RPMI7951 (cell line): ENCODE measurements at places on chromosomes 5 and 9.

DNA sequence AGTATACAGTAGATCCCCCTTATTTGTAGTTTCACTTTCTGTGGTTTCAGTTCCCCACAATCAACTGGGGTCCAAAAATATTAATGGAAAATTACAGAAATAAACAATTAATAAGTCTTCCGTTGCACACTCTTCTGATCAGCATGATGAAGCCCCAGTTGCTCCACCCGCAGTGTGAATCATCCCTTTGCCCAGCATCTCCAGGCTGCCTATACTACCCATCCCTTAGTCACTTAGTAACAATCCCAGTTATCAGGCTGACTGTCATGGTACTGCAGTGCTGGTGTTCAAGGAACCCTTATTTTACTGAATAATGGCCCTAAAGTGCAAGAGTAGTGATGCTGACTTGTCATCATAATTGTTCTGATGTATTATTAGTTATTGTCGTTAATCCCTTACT is 28.9 kb downstream of the SHC3 start:
- peak; percentile 65 for DNase-seq

DNA sequence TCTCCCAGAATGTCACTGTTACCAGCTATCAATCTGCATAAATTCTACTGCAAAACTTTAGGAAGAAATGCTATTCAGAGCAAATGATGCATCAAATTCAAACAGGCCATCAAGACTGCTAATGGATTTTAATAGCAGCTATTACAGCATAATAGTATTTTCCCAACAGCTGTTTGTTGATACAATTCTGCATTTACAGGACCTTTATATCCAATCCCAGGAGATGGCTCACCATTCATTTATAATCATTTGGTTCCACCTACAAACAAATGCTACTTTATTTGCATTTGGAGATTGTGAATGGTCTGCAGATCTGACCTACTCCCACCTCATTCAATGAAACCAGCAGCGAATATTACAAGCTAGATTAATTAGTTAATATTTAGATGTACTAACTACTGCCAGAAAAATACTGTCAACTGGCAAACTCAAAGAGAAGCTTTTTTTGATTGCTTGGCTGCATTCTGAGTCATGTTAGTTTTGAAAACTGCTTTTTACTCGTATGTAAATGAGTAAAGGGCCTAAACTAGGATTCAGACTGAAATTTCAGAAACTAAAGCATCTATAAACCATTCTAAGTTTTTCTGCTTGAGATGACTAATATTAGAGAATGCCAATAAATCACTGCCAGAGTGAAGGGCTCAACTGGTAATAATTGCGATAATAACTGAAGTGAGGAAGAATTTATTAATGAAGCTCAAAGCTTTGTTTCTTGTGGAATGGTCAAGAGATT is 7.1 kb upstream of the PCA3 start:
- DNase-seq, result no peak

- no peak for DNase-seq
Measured at GRCh38 chr5:154165886-154166285, 24.6 kb upstream of the GALNT10 start.

GRCh38 chr5:14155075-14155474 is 11.9 kb downstream of the TRIO start:
- DNase-seq, result no peak

- DNase-seq, result no peak
Measured at GRCh38 chr5:91114658-91115057, 268.5 kb downstream of the ARRDC3 start.
